ENCODE measurements at places on chromosomes 7 and 10.

- H3K4me3 ChIP-seq = no peak overlapping the region
- no peak for DNase-seq
- H3K36me3 ChIP-seq = no peaks in the 10 kb centered on the region
- H3K27me3 ChIP-seq = no peaks in the 10 kb centered on the region
- peaks cover 3% of the 10 kb centered on the region for H3K4me1 ChIP-seq
These were observed 225.2 kb upstream of the TAC1 start for GRCh38 chr7:97506728-97507127.

DNA sequence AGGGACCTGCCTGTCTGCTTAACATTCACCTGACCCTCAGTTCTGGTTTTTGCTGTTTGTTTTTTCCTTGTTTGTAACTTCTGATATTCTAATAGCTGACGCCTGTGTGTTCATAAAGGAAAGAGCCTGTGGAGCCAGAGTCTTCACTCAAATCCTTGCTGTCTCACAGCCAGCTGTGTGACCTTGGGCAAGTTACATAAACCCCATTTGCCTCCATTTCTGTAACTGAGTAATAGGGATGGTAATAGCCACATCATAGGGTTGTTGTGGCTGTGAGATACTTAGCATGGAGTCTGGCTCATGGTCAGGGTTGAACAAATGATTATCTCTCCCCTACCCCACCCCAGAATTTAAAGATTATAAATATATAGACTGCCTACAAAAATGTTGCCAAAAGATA, 27.0 kb downstream of the WBP1L start:
- no peak overlapping the region for H3K27ac ChIP-seq
- peaks cover 56% of the 10 kb centered on the region for H3K4me1 ChIP-seq
- no peaks in the 10 kb centered on the region for H3K36me3 ChIP-seq
- no peaks in the 10 kb centered on the region for H3K27me3 ChIP-seq

- no peaks in the 10 kb centered on the region for H3K4me1 ChIP-seq
- H3K4me3 ChIP-seq = no peak overlapping the region
- no peak overlapping the region for H3K27ac ChIP-seq
These were observed 188.1 kb downstream of the MYOF start for GRCh38 chr10:93293999-93294398.

- peaks cover 64% of the 10 kb centered on the region for H3K4me1 ChIP-seq
- peaks cover 5% of the 10 kb centered on the region for H3K27me3 ChIP-seq
- H3K4me3 ChIP-seq = no peak overlapping the region
- DNase-seq = no peak
These were observed 271.6 kb downstream of the ELFN1 start for GRCh38 chr7:1941464-1942242.

DNA sequence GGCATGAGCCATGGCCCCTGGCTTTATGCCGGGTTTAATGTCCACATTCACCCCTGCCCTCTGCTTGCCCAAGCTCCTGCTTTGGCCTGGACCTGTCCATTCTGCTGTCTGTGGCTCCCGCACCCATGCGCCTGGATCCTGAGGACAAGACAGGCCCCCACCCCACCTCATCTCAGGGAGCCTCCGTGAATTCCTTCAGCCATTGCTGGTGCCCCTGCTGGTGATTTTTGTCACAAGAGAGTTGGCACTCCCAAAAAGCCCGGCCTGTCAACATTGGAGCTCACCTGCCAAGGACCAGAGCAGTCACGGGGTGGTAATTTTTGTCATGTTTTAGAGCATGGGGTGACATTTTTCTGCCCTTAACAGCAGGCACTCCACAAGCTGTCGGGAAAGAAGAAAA, 127.5 kb upstream of the PLXNA4 start:
- H3K36me3 ChIP-seq = no peaks in the 10 kb centered on the region
- H3K27me3 ChIP-seq = no peaks in the 10 kb centered on the region
- H3K27ac ChIP-seq = no peak overlapping the region
- no peaks in the 10 kb centered on the region for H3K4me1 ChIP-seq
- DNase-seq = no peak

- no peaks in the 10 kb centered on the region for H3K27me3 ChIP-seq
- no peaks in the 10 kb centered on the region for H3K4me1 ChIP-seq
- no peak overlapping the region for H3K4me3 ChIP-seq
- DNase-seq = no peak
- H3K36me3 ChIP-seq = no peaks in the 10 kb centered on the region
- H3K27ac ChIP-seq = no peak overlapping the region
These were observed 36.8 kb upstream of the DPYSL4 start for GRCh38 chr10:132149917-132150316.

DNA sequence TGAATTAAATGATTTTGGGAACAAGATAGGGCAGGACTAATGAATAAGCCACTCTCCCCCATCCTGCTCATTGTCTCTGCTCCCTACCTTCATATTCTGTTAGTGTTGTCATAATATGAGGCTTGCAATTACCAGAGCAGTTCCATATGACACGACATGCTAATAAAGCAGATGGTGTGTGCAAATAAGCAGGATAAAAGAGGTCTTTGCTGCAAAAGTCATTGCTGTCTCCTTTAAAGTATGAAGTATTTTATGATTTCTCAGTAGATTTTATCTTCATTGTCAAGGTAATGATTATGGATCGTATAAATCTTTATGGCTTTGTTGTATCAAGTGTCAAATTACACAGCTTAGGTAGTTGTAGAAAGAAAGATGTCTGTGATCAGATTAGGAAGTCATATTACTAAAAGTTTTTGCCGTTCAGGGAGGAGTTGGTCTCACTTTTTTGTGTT, 114.8 kb downstream of the SDK1 start:
- peaks cover 35% of the 10 kb centered on the region for H3K27me3 ChIP-seq
- H3K36me3 ChIP-seq = no peaks in the 10 kb centered on the region
- no peak overlapping the region for H3K4me3 ChIP-seq

DNA sequence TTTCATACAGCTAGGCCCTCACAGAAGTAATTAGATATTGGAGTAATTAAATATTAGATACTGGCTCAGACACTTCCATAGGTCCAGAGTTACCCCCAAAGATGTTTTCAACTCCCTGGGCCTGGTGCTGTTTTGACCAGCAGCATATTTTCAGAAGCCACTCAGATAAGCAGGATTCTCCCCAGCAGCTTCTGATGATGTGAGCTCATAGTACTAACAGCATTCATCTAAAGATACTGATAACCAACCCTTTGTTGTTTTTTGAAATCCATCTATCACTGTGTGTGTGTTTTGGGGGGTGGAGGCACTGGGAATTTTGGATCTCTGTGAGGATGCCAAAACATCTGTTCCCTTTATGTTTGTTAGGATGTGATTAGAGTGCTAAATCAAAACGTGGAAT, 52.7 kb downstream of the VPS50 start:
- no peak overlapping the region for H3K4me3 ChIP-seq
- no peaks in the 10 kb centered on the region for H3K27me3 ChIP-seq
- H3K36me3 ChIP-seq = peaks cover 2% of the 10 kb centered on the region
- H3K27ac ChIP-seq = no peak overlapping the region
- H3K4me1 ChIP-seq = no peaks in the 10 kb centered on the region

DNA sequence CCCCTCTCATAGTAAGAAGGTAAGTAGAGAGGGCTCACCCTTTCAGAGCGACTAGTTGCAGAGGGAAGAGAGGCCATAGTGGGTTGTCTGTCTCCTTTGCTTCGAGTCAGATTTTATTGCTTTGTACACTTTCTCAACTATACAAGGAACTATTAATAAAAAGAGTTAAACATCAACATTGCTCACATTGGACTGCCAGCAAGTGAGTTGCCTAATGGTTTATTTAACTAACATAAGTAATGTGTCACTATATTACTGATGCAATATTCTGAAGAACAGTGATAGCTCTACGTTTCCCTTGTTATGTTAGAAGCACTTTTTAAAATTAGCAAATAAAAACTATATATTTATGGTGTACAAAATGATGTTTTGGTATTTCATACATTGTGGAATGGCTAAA, 451.0 kb downstream of the GRM8 start:
- no peak for DNase-seq
- no peaks in the 10 kb centered on the region for H3K36me3 ChIP-seq
- no peaks in the 10 kb centered on the region for H3K4me1 ChIP-seq

DNA sequence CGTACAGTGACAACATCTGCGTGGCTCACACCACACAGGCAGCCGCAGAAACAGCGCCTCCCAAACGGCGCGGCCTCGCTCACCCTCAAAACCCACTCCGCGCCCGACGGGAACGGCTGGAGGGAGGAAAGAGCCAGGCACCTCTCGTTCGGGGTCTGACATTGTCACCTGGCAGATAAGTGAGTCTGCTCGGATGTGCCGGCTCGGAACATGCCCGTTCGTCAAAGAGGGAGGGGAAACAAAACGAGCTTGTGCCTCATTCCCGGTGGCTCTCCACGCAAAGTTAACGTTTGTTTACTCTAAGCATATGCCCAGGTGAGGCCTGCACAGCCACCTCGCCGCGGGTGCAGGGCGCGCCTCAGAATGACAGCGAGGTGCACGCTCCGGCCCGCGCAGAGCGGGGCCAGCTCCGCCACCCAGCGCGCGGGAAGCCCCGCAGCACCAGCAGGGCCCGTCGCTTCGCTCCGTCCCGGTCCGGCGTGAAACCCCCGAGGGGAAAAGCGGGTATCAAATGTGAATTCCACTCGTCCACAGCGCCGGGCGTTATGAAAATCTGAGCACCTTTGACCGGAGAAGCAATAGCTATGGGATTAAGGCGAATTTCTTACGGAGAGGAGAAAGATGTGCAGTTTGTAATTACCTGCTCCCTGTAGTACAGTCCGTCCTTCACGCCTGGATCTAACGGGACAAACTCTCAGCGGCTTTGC, 13.1 kb downstream of the CNPY1 start:
- DNase-seq = no peak
- H3K27ac ChIP-seq = peak overlapping the region; percentile 39
- H3K36me3 ChIP-seq = no peaks in the 10 kb centered on the region
- H3K4me1 ChIP-seq = peaks cover 9% of the 10 kb centered on the region

DNA sequence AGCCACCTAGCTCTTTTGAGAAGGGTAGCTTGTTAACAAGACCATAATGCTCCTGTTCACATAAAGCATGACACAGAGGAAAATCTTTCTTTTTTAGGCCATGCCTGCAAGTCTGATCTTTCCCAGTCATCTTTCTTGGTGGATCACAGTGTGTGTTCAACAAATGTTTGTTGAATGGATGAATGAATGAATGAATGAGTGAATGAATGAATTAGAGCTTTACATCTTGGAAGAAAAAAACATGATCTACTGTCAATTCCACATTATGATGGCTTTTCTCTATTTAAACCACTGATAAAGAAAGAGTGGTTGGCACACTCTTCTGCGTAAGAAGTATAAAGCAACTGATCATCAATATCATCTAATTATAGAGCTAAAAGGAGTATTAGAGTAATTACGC, 148.7 kb downstream of the CCDC71L start:
- no peaks in the 10 kb centered on the region for H3K36me3 ChIP-seq
- H3K27me3 ChIP-seq = peaks cover 20% of the 10 kb centered on the region
- no peak overlapping the region for H3K4me3 ChIP-seq
- DNase-seq = no peak
- no peak overlapping the region for H3K27ac ChIP-seq
- no peaks in the 10 kb centered on the region for H3K4me1 ChIP-seq

GRCh38 chr7:45102785-45103712, 8.4 kb downstream of the TBRG4 start:
- no peak overlapping the region for H3K4me3 ChIP-seq
- H3K4me1 ChIP-seq = peaks cover 19% of the 10 kb centered on the region
- H3K27me3 ChIP-seq = no peaks in the 10 kb centered on the region
- no peak for DNase-seq
- H3K36me3 ChIP-seq = peaks cover 53% of the 10 kb centered on the region

DNA sequence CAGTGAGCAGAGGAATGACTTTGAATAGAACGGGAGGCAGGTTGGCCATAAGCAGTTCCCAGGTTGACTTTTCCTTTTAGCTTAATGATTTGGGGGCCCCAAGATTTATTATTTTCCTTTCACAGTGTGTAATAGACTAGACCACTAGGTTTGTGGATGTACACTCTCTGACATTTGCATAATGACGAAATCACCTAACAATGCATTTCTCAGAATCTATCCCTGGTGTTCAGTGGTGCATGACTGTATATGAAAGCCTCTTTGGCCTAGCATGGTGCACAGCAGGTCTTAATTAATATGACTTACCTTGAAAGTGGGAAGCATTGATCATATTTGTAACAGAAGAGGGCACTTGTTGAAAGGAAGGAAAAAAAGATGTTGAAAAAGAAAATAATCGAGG, 761.9 kb downstream of the TYW1 start:
- DNase-seq = no peak
- H3K27ac ChIP-seq = no peak overlapping the region
- no peaks in the 10 kb centered on the region for H3K4me1 ChIP-seq
- no peak overlapping the region for H3K4me3 ChIP-seq
- H3K27me3 ChIP-seq = no peaks in the 10 kb centered on the region

GRCh38 chr7:48832303-48832845, 92.0 kb upstream of the CDC14C start:
- no peak overlapping the region for H3K4me3 ChIP-seq
- no peaks in the 10 kb centered on the region for H3K27me3 ChIP-seq
- no peaks in the 10 kb centered on the region for H3K36me3 ChIP-seq
- DNase-seq = no peak
- H3K4me1 ChIP-seq = no peaks in the 10 kb centered on the region

- H3K4me1 ChIP-seq = peaks cover 15% of the 10 kb centered on the region
- no peak overlapping the region for H3K4me3 ChIP-seq
- H3K27me3 ChIP-seq = peaks cover 24% of the 10 kb centered on the region
- H3K27ac ChIP-seq = no peak overlapping the region
These were observed 104.2 kb downstream of the KIF20B start for GRCh38 chr10:89805599-89806013.

DNA sequence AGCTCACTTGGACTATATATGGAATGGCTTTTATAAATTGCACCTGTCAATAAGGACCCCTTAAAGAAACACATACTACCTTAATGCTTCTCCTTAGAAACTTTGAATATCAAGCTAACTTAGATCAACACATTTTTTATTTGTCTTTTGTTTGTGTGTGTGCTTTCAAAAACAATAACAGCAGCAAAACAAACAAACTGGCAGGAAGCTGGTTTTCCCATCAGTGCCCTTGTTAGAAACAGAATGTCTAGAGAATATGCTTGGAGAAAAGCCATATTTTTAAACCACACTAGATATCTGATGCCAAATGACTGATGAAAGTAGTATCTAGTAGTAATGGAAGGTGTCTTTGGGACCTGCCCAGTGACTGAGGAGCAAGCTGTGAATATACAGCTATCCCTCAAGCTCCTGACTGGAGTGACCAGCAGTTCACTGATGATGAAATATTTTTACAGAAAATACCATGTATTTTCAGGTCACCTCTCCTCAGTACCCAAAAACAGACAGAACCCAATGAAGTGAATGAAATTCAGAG, 1.0 kb downstream of the PDE1C start:
- H3K4me3 ChIP-seq = no peak overlapping the region
- no peaks in the 10 kb centered on the region for H3K4me1 ChIP-seq
- H3K27ac ChIP-seq = no peak overlapping the region
- DNase-seq = no peak
- no peaks in the 10 kb centered on the region for H3K36me3 ChIP-seq
